ENCODE measurements at places on chromosomes 4 and X.

- DNase-seq, result no peak
Measured at GRCh38 chr4:105633241-105633640, 75.2 kb downstream of the INTS12 start.

DNA sequence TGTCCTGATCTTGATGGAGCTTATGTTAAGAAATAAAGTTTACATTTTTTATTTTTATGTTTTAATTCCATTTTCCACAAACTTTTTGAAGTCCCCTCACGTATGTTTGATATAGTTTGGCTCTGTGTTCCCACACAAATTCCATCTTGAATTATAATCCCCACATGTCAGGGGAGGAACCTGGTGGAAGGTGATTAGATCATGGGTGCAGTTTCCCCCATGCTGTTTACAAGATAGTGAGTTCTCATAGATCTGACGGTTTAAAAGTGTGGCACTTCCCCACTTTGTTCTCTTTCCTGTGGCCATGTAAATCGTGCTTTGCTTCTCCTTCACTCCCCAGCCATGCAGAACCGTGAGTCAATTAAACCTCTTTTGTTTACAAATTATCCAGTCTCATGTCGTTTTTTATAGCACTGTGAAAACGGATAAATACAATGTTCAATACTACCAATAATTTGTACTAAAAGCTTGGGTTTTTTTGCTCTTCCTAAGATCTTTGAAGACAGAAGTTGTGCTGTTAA lies 89.8 kb downstream of the PAPSS1 start:
- no peak for DNase-seq

- no peak for DNase-seq
Measured at GRCh38 chrX:131735127-131735526, 191.3 kb downstream of the OR13H1 start.

DNA sequence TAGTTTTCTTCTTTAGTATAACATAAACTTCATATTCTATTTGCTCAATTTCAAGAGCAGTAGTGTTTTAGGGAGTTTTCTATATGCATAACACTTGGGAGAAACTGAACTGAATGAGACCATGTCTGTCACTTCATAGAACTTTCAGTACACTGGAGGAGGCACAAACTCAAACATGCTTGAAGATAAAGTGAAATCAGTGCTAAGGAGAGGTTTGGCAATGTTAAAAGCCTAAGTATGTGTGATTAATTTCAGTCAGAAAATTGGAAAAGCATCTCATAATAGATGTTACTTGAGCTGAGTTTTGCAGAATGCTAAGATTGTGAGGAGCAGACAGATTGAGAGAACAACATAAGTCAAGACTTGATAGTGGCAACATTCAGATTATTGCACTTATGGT lies 411.2 kb upstream of the HS3ST1 start:
- no peak for DNase-seq

- DNase-seq, result no peak
Measured at GRCh38 chr4:5462254-5462835, 246.0 kb downstream of the EVC2 start.

DNA sequence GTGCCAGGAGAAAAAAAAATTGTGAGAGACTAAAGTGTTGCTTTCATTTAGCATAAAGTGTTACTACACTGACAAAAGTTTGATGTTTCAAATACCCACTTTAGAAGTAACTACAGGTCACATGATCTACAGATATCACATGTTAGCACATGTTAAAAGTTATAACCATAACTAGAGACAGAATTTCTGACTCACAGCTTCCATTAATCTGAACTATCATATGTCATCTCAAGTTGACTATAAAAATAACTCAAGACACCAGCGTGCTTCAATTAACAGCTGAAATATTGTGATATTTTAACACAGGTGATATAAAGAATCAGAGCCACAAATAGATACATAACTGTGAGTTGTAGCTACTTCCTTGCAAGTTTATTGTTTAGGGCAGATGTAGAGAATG lies 591.5 kb upstream of the PITX2 start:
- DNase-seq, result no peak

- no peak for DNase-seq
Measured at GRCh38 chr4:169158046-169158445, 112.7 kb downstream of the SH3RF1 start.

DNA sequence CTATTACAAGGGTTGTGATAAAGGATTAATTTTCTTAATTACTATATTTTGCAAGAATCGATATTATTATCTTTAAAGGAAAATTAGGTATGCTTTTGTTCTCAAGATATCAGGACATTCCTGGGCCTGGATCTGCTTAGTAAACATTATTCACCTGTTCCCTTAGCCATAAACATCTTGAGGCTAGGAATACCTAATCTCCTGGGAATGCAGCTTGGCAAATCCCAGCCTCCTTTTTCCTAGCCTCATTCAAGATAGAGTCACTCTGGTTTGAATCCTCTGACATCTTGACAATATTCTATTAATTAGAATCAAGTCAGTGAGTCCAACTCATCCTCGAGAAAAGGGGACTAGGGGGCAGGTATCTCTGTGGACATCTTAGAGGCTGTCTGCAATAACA lies 327.1 kb downstream of the STIM2 start:
- DNase-seq, result no peak

DNA sequence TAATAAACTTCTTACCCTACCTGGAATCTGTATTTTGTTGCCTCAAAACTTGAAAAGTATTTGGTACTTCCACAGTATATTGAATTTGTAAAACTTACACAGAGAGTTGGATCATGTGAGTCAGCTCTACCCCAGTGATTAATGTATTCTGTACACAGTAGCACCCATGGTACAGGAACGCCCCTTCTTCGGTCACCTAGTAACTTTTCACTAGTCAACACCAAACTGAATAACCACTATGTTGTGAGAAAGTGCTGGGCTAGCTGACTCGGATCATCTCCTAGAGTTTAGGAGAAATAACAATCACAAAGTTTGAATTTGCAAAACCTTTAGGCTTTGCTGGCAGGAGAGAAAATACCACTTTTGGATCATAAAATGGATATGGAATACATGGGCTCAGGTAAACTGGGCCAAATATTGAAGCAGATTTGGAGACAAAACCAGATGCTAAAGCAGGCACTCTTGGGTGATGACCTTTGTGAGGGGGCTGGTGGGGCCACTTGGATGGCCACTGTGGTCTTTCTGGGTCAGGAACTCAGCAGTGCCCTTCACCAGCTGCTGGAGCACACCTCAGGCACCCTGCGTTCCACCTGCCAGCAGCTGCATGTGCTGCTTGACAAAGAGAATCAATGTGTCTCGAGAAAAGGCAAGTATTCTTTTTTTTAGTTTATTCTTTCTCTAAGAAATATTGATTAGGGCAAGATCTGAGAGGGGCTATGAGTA lies at the start of gene DTHD1:
DTHD1 (plus strand) TSS at position 233 of the 723 bp plus-strand sequence; CDS start at position 376, 143 bp downstream.
- peak; percentile 59 for DNase-seq

DNA sequence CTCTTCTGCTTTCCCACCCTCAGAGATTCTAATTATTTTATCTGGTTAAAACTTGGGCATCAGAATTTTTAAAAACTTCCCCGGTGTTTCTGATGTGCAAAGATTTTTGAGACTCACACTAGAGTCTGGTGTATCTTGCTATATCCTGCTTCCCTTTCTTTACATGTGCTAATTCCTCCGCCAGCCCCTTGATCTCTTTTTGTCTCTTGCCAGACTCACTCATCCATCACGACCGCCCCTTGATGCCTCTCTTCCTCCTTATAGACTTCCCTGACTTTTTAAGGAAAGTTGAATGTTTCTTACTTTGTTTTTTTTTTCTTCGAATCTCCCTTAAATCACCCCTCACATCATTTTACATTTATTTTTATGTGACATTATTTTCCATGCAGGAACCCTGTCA lies 274.9 kb upstream of the PITX2 start:
- no peak for DNase-seq

DNA sequence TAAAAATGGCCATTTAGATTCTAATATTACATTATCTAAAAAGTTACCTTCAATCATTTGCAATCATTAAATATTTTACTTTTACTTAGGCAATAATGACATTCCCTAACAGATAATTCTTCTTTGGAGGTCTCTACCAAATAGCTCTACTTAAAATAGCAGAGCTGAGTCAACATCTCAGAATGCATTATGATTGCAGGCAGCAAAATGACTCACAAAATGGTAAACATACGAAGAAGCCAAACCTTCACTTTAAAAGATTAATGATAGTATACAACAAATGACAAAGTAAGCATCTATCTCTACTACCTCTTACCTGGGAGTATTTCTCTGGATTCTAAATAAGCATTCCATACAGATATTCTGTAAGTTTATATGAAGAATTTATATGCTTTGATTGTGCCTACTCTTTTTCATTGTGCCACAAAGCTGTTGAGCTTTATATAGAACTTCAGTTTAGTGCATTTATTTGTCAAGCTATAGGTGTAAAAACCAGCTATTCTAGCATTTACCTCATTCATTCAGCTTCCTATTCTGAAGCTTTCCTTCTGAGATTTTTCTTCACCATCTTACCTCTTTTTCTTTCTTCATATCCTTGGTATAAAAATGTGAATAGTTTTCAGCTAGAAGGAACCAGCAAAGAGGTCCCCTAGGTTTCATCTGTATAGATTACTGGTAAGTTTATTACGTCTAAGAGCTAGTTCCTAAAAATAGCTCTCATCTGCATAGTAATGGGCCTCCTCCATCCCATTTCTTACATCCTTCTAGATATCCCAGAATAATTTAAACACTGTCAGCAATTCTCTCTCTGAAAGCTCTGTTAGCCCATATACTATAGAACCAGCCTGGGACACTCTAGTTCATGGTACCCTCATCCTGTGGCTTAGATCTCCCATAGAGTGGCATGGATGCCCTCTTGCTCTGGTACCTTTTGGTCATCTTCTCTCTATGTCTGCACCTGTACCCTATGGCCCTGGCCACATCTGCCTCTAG lies 17.2 kb upstream of the SPCS3 start:
- no peak for DNase-seq

GRCh38 chrX:132622130-132622529 lies 133.3 kb upstream of the MBNL3 start:
- no peak for DNase-seq

DNA sequence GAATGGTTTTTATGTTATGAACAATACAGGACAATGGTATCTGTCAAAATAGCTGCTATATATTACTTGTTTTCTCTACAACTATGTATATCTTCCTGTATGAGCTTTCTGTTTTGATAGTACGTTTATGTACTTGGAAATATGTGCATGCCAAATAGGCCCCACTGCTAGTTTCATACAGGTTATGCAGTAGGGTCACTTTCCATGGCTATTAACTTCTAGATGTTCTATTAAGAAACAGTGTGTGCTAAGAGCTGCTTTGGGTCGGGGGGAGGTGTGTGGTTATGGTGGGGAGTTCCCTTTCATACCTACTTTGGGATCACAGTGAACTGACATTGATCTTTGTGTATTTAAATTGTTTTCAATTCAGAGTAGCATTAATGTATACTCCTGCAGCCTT lies 30.9 kb downstream of the RBPJ start:
- no peak for DNase-seq

Measured in CD4-positive, alpha-beta T cell treated with Interleukin-1 beta for 1 hour (primary cell).